NCI-H1417 treated with DMSO at 0.1 percent for 48 hours (cell line): ENCODE measurements at places on chromosomes 16 and 17.

DNA sequence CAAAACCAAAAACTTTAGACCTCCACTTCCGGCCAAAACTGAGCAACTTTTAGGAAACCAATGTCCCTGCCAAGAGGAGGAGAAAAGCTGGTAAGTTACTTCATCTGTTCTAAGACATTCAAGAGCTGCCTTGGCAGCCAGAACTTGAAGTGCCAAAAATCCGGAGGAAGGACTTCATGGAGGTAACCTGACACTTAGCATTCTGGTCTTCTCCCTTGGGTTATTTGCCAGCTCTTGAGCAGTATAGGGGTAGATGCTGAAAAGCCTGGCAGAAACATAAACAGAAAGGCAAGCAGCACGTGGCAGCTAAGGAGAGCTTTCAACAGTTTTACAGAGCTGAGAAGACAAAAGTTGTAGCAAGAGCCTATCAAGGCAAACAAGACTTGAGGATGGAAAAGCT lies 53.2 kb downstream of the CDYL2 start:
- no peak for DNase-seq

DNA sequence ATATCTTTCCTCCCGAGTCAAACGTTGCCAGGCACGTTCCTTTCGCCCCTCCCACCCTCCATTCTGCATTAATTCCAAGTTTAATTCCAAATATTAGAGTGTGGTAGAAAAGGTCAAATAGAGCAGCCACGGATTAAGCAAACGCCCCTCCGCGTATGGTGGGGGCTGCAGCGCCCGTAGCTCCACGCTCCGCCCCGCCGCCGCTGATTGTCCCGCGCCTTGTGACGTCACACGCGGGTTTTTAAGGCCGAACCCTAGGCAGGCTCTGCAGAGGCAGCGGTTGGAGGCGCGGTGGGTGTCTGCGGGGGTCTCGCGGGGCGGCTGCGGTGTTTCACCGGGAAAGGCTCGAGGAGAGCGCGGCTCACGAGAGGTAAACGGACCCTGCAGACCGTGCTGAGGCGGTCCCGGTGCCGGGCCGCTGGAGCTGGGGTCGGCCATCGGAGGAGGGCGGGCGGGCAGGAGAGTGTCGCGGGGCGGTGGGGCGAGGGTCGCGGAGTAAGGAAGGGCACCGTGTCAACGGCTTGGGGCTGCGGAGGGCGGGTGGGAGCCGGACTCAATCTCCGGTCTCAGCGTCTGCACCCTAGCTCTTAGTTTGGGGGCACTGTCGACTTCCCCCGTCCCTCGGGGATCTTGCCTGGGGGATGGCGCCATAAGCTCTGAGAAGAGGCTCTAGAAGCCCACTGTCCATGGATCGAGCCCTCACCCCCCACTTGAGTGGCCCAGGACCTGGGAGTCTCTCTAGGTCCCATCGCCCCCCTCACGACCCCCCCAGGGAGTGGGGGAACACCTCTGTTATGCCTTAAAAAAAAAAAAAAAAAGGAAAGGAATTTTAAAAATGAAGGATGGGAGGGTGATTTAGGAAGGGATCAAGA lies at the start of gene ARL4D:
Gene ARL4D, plus strand, starts transcription at position 270 of the 872 bp plus-strand sequence. CDS start 740 bp downstream, outside the sequence.
- peak; percentile 60 for DNase-seq

GRCh38 chr16:66751053-66751302 lies 431 bp downstream of the DYNC1LI2 start:
- DNase-seq = no peak

DNA sequence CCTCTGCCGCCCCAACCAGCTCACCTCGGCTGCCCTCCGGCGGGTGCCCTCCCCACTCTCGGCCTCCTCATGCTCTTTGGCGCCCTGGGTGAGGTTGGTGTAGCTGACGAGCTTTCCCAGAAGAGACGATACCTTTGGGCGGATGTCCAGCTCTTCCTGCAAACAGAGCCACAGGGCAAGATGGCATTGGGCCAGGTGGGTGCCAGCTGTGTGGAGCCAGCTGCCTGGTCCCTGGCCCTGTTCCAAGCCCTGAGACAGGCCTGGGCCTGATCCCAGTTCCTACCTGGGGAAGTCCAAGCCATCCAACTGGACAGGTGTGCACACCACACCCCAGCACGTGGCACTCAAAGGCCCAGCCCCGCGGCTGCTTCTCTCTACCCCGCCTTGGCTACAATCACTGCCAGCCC lies 6.9 kb downstream of the SLC12A4 start:
- DNase-seq = peak; percentile 82

GRCh38 chr17:57092171-57092570 lies 7.1 kb downstream of the AKAP1 start:
- no peak for DNase-seq

DNA sequence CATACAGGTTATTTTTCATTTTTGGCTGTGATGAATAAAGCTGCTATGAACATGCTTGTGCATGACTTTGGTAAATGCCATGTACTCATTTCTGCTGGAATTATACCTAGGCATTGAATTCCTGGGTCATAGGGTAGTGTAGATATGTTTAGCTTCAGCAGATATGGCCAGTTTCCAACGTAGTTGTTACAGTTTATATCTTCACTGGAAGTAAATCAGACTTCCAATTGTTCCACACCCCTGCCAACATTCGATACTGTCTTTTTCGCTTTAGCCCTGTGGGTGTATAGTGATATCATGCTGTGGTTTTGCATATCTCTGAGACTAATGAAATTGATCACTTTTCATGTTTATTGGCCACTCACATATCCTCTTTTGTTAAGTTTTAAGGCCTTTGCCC lies 50.4 kb downstream of the ARHGAP27 start:
- no peak for DNase-seq

DNA sequence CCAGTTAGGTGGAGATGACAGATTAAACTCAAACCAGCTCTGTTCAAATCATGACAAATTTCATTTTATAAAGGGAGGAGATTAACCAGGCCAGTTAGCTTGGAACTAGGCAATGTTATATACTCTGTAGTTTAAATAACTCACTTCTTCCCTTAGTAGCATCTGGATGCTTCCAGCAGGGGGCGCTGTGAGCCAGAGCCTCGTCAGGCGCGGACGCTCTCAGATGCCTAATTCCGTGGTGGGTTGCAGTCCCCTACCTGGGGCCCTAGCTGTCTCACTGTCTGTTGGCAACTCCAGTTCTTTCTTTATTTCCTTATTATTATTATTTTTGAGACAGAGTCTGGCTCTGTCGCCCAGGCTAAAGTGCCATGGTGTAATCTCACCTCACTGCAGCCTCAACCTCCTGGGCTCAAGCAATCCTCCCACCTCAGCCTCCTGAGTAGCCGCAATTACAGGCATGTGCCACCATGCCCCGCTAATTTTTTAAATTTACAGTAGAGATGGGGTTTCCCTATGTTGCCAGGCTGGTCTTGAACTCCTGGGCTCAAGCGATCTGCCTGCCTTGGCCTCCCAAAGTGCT lies 17.3 kb upstream of the WFDC1 start:
- DNase-seq = no peak

DNA sequence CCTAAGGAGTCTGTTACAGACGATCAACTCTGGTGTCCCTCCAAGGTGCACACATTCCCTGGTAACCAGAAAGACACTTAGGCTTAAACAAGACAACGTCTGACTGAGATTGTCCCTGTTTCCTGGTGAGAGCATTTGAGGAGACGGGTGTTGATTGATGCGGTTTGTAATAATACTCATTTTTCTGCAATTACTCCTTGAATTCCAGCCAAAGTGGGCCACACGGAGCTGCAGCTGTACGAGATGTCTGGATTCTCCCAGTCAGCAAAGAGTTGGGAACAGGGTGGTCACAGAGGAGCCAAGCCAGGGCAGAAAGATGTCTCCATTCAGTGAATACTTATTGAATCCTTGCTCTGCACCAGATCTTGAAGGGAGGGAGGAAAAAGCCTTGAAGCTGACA lies 30.9 kb upstream of the CES5A start:
- DNase-seq = no peak

GRCh38 chr16:67104845-67105244 lies 4.9 kb upstream of the PHAF1 start:
- no peak for DNase-seq

DNA sequence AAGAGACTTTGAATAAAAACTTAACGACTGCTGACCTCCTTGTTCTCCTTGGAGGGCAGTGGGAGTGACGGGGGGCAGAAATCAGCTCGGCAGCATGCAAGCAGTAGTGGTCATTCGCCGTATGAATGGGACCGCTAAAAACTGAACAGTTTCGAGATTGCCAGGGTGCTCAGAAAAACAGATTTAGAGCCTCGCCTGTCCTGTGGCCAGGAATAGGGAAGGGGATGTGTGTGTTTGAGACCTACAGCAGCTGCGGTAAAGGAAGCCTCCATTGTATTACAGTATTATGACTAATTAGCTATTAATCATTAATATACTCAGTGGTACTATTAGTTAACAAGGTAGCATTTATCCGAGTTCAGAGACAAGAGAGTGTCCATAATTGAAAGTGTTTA lies 670 bp upstream of the ZNF652 start:
- no peak for DNase-seq

DNA sequence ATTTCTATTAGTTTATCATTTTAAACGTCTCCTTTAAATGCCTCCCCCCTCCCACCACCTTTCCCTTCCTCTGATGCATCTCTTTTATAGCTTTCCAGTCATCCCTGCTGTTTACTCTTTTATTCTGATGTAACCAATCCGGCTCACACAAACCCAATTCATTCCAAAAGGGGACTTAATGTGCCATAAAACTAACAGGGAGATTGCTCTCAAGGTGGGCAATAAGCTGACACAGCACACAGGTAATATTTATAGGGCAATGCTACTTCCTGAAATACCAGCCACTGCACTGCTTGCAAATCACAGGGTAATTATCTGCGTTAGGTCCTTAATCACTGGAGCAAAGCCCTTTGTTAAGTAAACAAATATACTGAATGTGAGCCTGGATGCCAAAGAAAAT lies 23.3 kb upstream of the CA10 start:
- peak; percentile 25 for DNase-seq

DNA sequence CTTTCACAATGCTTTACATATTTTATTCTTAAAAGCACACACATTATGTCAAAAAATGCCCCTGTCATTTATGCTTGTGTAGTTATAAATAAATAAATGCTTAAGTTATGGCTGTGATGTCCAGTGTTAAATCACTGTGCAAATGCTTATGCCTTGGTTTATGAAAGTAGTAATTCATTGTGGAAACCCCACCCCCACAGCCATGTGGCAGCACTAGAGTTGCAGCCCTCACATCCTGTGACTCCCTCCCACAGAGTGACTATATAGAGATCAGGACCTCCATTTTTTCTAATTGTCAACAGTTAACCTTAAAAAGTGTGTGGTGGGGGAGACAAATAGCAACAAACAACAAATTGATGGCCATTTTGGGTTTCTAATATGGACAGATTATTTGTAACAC lies 2.4 kb downstream of the SKAP1 start:
- DNase-seq = no peak

- DNase-seq = no peak
Observed at GRCh38 chr16:82895843-82896242, 269.1 kb downstream of the CDH13 start.

GRCh38 chr17:9890124-9890523 lies 14.9 kb downstream of the RCVRN start:
- DNase-seq = no peak

DNA sequence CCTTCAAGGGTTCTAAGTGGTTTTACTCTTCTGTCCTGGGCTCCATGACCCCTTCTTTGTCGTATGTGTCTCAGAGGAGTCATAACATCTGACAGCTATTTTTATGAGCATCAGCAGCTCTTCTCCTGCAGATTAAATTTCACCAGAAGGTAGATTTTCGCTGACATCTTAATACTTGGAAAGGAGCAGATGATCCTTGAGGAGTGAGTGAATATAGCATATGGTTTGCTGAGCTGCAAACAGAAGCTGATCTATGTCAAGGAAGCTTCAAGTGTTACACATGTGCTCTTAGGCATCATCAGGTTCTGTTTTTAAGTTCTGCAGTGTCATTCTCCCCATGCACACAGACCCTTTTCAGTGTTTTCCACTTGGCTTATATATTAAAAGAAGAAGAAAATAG lies 49.2 kb upstream of the MYH2 start:
- no peak for DNase-seq

DNA sequence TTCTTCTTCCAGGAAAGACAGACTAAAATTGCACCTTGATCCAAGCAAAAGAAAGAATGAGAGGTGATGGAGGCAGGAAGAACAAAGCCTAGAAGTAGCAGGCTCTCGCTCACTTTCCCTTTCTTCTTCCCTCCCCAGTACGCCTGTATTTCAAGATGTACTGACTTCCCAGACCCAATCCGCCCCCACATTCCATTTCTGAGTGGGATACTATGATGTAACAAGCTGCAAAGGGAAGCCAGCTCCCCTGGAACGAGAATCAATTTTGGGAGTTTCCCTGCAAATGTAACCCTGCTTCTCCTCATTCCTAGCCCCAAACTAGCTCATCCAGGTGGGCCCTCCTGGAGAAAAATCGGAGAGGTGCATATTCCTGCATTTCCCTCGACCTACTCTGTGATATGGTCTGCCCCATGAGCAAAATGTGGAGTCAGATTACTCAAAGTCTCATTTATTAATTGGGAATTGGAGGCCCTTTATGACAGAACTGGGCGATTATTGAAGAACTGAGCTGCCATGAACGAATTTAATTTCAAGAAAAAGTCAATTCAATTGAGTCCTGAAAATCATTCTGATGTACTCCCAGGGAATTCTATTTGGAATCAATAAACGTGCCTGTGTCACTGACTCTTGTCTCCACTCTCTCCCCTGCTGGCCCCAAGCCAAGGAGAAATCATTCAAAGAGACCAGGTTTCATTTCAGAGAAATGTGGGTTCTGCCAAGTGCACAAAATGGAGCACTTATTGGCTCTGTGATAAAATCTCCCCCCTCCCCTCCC lies 398.9 kb downstream of the SHISA9 start:
- DNase-seq = no peak

- no peak for DNase-seq
Observed at GRCh38 chr16:2963723-2964474, at the start of gene KREMEN2. Gene KREMEN2 (plus strand): TSS chr16:2964275. CDS start chr16:2964521, 246 bp downstream.

GRCh38 chr17:57395721-57396321 lies 139.5 kb downstream of the MSI2 start:
- DNase-seq = no peak

DNA sequence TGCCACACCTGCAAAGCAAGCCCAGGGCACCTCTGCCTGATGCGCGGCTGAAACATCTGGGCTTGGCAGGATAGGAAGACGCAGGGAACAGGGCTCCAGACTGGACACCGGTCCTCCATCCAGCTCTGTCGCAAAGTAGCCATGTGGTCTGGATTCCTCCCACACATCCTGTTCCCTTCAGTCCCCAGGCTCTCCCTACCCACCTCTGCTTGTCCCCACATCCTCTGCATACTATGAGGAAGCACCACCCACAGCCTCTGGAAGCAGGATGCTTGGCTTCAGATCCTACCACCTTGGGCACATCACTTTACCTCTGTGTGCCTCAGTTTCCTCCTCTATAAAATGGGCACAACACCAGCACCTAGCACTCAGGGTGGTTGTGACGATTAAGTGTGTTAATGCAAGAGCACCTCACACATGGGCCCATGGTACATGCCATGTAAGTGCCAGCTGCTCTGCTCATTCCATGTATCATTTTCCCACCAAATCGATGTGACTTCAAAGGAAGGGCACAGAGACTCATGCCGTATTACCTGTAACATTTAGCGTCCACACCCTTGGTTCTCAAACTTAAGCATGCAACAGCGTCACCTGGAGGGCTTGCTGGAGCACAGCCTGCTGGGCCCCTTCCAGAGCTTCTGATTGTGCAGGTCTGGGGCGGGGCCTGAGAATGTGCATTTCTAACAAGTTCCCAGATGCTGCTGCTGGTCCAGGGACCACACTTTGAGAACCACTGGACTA lies 138.6 kb upstream of the SDK2 start:
- no peak for DNase-seq

- no peak for DNase-seq
Observed at GRCh38 chr16:53071748-53072301, 17.0 kb downstream of the CHD9 start.

- no peak for DNase-seq
Observed at GRCh38 chr17:13462673-13463124, 139.0 kb downstream of the HS3ST3A1 start.

GRCh38 chr16:87834668-87835473 lies 34.4 kb downstream of the SLC7A5 start:
- no peak for DNase-seq
